ENCODE measurements at places on chromosomes 11 and 22.

GRCh38 chr11:110759972-110760381 lies 47.7 kb upstream of the ARHGAP20 start:
- peak; percentile 42 for DNase-seq

DNA sequence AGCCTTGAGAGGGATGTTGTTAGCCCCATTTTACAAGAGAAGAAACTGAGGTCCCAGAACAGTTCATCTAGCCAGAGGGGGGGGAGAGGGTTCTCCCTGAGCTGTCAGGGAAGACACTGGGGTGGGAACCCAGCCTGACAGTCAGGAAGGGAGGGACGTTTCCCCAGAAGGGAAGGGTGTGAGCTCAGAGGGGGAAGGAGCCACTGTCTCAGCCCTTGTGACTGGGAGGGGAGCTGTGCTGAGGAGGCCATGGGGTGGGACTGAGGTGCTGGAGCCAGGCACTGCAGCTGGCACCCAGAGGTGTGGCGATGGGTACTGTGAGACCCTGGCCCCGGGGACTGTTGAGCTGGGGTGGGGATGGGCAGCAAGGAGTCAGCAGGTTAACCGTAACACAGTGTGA lies 35.7 kb downstream of the DAGLA start:
- DNase-seq, result no peak

DNA sequence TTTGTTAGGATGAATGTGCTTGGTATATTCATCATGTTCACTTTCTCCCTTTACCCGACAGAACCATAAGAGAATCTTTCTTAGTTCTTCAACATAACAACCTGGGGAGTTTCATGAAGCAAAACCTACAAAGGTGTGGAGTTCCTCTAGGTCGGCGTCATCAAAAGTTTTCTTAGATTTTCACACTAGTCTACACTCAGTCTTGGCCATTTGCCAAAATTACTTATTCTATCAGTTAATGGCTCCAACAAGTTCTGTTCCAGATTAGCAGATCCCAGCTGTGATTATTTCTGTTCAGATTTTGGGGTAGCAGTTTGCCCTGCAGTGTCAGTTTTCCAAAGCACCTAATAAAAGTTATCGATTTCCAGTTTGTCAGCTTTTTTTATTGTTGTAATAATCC lies 935.8 kb upstream of the RAG2 start:
- no peak for DNase-seq

- no peak for DNase-seq
Measured at GRCh38 chr11:67499808-67500483, 5.2 kb downstream of the PITPNM1 start.

- DNase-seq, result no peak
Measured at GRCh38 chr11:36534276-36534840, 24.3 kb upstream of the TRAF6 start.

DNA sequence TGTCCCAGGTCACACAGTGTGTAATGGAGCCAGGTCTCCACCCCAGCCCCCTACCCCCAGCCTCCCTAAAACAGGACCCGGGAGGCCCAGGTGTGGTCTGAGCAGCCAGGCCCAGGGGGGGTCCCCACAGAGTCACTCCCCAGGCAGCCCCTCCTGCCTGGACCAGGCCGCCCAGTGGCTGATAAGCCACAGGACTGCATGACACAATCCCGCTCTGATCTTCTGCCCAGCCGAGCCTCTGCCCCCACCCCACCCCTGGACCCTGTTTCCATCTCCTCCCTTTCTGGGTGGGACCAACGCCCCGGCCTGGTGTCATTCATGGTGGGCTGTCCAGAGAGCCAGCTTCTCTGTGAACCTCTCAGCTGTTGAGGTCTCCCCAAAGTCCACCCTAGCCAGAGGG lies 7.8 kb upstream of the LIF start:
- no peak for DNase-seq

DNA sequence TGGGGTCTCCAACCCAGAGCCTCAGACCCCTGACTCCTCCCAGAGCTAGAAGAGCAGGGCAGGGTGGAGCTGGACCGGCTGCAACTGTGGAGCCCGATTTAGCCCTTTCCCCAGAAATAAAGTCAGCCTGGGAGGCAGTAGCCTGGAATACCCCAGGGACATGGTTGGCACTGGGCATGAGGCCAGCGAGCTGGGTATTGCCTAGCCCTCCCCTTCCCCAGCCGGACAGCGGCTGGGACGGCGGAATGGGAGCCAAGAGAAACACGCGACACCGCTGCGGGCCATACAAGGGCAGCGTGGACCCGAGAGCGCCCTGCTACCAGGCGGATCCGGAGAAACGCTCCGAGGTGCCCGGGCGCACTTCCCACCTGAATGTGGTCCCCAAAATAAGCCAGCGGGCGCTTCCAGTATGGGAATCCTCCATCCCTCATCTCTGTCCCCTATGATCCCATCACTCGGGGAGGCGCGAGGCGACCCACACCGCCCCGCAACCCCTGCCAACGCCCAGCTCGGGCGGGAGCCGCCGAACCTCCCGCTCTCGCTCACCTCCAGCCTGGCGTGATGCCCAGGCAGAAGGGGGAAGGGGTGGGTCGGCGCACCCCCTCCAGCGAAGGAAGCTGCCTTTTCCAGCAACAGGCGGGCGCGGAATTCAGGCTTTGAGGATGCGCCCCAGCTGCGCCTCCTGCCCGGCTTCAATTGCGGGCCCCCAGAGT lies 758 bp downstream of the MCAM start:
- no peak for DNase-seq

DNA sequence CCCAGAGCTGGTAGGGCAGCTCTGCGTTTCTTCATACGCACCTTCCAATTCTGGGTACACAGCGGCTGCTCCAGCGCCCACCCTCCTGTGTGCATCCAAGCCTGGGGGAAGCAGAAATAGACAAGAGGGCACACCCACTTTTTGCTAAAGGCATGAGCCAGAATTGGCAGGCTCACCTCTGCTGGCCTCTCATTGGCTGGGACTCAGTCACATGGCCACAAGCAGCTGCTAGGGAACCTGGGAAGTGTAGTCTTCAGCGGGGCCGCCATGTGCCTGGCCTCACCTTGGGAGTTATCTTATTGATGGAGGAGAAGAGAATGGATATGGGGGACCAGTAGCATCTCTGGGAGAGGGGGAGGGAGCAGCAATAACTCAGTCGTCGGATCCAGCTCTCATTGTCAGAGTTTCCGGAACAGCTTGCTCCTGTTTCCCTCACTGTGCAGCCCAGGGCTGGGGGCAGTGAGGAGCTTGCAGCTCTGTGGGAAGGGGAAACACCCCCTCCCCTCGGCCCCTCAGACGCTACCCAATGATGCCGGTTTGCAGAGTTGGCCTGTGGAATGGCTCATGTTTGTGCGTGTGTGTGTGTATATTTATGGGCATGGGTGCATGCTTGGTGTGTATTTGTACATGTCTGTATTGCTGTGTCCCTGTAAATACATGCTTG lies 11.8 kb upstream of the MIEF1 start:
- peak; percentile 61 for DNase-seq

- DNase-seq, result no peak
Measured at GRCh38 chr11:47995360-47995769, 15.0 kb downstream of the PTPRJ start.

GRCh38 chr22:34885852-34886251 lies 180.1 kb upstream of the ISX start:
- no peak for DNase-seq

GRCh38 chr22:43998679-43999264 lies 25.3 kb upstream of the PARVB start:
- DNase-seq, result no peak

DNA sequence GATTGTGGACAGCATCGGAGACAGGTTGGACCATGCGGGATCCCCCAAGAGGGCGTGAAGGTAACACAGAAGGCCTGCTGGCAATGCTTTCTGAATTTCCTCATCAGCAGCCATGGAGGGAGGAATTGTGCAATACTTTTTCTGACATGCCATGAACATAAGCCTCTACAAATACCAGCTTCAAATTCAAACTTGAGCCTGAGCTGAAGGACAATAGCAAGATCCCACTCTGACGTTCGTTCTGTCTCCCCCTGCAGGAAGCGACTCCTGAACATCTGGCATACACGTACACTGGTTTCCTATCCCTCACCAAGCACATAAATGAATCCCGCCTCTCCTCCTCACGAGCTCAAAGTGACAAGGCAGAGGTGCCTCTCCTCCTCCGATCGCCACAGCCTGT lies 312.2 kb downstream of the BRD1 start:
- DNase-seq, result no peak

GRCh38 chr11:118051611-118052461 lies 25.0 kb upstream of the TMPRSS4 start:
- DNase-seq, result no peak

GRCh38 chr11:123230346-123230745 lies 35.3 kb upstream of the CLMP start:
- no peak for DNase-seq

GRCh38 chr22:30047364-30047738 lies 32.9 kb upstream of the HORMAD2 start:
- no peak for DNase-seq

GRCh38 chr22:45224988-45225731 lies 15.5 kb downstream of the KIAA0930 start:
- no peak for DNase-seq

DNA sequence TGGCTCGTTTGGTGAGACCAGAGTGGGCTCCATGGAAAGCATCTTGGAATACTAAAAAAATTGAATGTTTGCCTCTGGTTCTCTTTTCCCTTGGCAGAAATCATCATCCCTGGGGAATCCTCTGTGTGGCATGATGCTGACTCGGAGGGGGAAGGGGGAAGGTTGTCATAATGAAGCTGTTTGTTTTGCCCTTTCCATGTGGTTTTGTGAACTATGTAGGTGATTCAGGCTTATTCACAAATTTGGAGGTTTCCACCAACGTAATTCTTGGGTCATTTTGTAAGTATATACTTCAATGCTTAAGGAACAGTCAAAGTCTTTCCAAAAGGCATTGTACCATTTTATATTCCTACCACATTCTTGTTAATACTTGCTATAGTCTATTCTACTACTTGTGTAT lies 754.0 kb upstream of the FAT3 start:
- no peak for DNase-seq

GRCh38 chr11:120906766-120907165 lies 117.1 kb upstream of the TBCEL start:
- DNase-seq, result no peak

GRCh38 chr11:17197431-17197898 lies 10.3 kb downstream of the PIK3C2A start:
- no peak for DNase-seq

DNA sequence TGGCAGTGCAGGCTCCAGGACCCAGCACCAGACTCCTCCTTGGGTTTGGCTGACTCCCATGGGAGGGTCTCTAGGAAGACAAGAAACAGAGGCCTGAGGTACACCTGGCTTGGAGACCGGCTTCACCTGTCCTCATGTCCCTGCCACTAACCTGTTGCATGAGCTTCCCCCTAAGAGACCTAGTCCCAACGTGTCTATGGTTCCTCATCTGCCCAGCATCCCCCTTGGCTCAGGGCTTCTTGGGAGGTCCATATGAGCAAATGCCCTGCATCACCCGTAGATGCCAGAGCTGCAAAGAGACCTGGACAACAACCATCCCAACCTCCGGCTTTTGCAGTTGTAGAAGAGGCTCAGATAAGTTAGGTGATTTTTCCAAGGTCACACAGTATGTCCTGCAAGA lies 123.5 kb downstream of the BUD13 start:
- no peak for DNase-seq

- DNase-seq, result no peak
Measured at GRCh38 chr22:20221421-20222340, 46.4 kb downstream of the RTN4R start.

DNA sequence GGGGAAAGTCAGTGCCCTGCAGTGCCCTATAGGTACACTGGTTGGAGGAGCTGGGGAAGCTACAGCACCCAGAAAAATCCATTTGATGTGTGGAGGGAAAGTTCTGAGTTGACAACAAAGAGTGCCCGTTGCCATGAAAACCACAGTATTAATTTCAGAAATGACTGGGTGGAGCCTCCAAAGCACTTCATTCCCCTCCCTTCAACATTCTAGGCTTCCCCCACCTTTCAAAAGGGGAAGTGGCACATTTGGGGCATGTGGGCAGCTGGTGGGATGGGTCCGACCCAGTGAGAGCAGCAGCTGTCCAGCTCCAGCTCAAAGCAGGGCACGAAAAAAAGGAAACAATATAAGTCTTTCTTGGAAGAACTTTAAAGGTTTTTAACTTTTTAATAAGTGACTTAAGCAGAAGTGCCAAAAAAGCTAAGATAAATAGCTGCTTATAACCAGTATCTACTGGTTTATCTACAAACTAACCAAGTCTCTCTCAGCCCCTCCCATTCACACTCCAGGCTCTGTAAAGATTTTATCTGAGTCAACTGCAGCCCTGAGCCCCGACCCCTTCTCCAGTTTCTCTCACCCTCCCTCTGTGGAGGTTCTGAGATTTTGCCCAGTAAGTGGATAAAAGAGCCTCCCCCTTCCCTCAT lies 9.0 kb upstream of the AHNAK start:
- DNase-seq, result no peak

- no peak for DNase-seq
Measured at GRCh38 chr11:2440646-2441045, 3.7 kb downstream of the TRPM5 start.

DNA sequence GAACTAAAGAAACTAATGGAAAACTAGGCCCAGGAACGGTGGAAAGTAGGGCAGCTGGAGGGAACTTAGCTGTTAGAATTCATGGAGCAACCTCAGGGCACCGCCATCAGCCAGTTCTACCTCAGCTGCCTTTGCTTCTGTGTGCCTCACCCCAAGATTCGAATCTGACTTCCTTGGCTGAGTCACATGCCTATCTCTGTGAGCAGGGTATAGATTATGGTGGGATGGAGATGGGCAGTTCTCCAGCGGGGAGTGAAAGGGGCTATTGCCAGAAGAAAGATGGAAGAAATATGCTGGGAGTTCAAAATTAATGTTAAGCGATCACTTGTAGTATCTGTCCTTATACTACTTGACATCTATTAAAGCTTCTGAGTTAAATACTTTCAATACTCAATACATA lies 18.9 kb upstream of the VWA5A start:
- DNase-seq, result no peak

DNA sequence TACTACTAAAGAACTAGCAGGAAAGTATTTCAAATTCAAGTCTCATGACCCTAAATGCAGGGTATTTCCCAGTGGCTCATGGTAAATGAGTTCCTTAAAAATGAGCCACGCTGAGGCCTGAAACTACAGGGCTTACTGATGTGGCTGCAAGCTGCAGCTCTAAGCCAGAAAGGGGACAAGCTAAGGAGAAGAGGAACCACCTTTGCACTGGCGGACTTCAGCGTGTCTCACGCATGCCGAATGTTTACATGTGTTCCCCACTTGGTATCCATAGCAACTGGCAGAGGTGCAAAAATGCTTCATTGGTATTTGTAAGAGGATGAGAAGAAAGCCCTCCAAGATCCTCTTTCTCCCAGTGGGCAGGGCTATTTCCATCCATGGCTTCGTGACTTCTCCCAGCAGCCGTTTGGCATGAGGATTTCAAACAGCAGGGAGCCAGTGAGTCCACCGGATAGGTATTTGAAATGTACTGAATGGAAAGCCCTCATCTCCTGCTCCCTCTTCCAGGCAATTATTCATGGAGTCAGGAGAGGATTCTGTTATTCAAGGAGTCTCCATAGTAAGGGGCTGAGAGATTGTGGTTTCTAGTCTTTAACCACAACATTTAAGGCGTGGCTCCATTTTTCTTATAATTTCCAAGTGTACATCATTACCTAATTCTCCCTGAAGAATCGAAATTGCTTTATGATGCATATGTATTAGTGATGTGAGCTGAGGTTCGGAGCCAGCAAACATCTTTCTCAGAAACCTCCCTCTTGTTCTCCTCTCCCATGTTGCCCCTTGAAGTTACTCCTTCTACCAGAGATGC lies 55.3 kb upstream of the CD44 start:
- peak; percentile 99 for DNase-seq

All from brain microvascular endothelial cell (primary cell).